ENCODE measurements at places on chromosomes 16 and 17.

GRCh38 chr16:56193951-56194726 is 2.9 kb downstream of the GNAO1 start:
- no peak for DNase-seq

DNA sequence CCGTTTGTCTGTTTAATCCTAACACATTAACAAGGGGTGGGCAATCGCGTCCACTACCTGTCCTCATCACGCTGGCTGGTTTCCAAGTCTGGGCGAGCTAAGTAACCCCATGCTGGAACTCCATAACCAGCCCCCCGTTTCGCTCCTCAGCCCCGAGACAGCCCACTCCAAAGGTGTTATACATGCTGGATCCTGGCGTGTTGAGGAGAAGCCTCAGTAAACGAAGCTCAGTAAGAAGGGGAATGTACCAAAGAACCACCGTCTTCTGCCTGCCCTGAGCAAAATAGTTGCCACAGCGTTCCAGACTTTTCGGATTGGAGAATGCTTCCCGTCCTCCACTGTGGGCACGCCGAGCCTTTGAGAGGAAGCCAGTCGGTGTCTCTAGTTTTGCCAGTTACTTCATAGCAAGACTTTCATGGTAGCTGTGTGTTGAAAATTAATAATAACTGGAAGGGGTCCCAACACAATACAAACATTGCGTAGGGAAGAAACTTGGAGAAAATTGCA is 16.1 kb upstream of the C17orf78 start:
- no peak for DNase-seq

DNA sequence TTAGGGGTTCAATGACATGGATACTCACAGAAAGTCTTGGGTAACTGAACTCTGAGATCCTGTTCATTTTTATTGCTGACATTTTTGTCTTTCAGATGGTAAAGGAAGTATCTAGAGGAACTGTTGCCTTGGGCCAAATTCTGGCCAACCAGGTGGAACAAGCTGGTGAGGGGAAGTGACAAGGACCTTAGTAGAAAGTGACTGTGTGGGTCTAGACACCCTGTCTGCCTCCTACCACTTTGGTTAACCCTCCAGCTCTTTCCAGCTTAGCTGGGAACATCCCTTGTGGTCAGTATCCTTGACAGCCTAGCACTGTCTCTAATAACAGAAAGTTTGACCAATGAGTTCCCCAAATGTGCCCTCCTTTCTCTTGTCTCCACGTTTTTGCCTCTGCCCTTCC is 28.8 kb upstream of the PRKCB start:
- DNase-seq, result no peak

GRCh38 chr17:50833510-50834428 is 1.6 kb upstream of the WFIKKN2 start:
- DNase-seq, result no peak

DNA sequence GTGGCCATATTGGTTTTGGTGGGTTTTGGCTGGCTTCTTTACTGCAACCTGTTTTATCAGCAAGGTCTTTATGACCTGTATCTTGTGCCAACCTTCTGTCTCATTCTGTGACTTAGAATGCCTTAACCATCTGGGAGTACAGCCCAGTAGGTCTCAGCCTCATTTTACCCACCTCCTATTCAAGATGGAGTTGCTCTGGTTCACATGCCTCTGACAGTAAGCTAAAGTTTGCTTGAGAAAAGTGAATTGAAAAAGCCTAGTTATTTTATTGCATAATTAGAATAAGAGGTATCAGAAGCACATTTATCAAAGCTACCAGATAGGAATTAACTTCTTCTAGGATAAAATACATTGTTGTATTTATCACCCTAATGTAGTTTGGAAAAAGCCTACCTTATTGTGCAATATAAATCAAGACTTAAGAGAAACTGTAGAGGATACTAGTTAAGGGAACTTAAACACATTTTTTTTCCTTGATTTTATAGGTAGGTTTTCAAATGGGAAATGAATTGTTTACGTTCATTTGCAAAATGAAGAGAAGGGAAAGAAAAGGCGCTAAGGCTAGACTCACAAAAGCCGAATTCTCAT is 202.3 kb upstream of the KCNJ16 start:
- DNase-seq, result no peak

- no peak for DNase-seq
These were observed 1.8 kb upstream of the PPM1D start for GRCh38 chr17:60598001-60598736.

DNA sequence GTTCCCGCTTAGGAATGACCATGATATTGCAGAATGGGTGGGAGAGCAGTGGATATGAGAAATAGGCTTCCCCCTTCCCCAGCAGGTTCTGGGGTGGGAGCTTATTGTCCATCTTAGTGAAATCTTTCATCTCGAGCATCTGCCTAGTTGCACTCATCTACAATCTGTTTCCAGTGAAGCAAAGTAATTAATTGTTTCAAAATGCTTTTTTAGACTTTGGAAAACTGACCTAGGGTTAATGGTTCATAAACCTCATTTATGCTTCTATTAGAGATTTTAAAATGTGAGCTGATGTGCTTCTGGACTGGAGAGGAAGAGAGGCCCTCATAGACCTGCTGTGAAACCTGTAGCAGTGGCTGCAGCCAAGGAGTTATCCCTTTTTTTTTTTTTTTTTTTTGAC is 247.7 kb upstream of the XYLT1 start:
- no peak for DNase-seq
